ENCODE measurements at places on chromosomes 13 and 19.

DNA sequence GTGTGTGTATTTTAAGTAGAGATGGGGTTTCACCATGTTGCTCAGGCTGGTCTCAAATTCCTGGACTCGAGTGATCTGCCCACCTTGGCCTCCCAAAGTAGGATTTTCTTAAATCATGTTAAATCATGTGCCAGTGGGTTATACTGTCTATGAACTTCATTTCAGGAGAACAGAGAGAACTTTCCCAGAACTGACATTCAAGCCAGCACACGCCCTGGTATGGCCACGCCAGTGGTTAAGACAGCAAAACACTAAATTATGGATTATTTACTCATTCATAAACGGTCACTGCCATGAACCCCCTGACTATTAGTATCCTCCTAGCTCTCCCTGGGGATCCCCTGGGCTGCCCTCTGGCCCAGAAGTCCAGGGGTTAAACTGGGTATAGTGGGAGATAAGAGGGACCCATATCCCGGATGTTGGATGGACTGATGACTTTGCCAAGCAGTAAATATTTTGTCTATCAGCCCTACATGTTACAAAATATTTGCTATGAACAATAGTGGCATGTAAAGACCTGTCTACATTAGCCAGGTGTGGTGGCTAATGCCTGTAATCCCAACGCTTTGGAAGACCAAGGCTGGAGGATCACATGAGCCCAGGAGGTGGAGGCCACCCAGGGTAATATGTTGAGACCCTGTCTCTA lies 16.1 kb upstream of the STRN4 start:
- no peak for DNase-seq

- no peak for DNase-seq
Observed at GRCh38 chr13:22793598-22794134, 387.1 kb upstream of the SGCG start.

GRCh38 chr13:113631341-113632095 lies 26.5 kb downstream of the ATP4B start:
- no peak for DNase-seq

- no peak for DNase-seq
Observed at GRCh38 chr13:97043302-97043701, 49.0 kb upstream of the OXGR1 start.

DNA sequence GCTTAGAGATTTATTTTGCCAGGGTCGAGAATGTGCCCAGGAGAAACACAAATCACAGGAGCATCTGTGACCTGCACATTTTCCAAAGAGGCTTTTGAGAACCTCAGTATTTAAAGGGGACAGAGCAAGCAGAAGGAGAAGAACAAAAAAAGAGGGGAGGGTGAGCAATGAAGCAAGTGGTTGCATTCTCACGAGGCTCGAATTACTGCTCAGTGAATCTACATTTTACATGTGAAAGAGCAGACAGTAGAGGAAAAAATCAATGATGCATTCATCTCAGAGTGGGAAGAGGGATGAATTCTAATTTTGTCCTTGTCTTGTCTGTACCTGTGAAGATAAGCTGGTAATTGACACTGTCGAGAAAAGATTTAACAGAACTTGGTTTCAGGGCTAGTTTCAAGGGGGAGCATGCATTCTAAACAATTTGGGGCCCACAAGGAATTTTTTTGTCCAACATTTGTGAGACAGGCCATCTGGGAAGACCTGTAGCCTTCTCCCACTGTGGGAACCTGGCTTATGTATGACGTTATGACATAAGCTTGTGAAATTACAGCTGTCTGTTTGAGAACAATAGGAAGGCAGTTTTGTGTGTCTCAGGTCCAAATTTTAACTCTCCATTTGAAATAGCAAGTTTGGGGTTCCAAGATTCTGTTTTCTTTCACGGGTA lies 855.1 kb downstream of the SLITRK5 start:
- DNase-seq, result no peak

GRCh38 chr13:51959773-51960172 lies 51.5 kb downstream of the ATP7B start:
- DNase-seq, result no peak

GRCh38 chr19:37654629-37655300 lies 500 bp downstream of the ZFP30 start:
- DNase-seq, result no peak

- no peak for DNase-seq
Observed at GRCh38 chr19:38070573-38070972, 153.4 kb downstream of the DPF1 start.

- no peak for DNase-seq
Observed at GRCh38 chr13:96762876-96763275, 231.4 kb downstream of the OXGR1 start.

- DNase-seq, result no peak
Observed at GRCh38 chr13:105642511-105642958, 892.9 kb downstream of the EFNB2 start.

DNA sequence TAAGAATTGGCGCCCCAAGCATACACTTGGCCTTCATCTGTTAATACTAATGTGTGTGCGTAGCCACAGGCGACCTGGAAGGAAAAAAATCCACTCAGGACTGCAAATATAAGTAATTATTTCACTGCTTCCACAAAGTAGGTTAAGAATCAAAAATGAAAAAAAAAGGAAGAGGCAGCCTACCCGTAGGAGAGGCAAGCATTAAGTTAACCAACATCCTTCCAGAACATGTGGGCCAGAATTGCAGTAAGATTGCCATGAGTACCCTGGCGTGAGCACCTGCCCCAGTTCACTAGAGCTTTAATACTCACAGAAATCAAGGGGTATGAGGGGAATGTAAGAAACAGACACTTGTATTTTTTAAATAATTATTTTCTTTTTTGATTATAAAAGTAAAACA lies 22.2 kb downstream of the RCBTB2 start:
- no peak for DNase-seq

DNA sequence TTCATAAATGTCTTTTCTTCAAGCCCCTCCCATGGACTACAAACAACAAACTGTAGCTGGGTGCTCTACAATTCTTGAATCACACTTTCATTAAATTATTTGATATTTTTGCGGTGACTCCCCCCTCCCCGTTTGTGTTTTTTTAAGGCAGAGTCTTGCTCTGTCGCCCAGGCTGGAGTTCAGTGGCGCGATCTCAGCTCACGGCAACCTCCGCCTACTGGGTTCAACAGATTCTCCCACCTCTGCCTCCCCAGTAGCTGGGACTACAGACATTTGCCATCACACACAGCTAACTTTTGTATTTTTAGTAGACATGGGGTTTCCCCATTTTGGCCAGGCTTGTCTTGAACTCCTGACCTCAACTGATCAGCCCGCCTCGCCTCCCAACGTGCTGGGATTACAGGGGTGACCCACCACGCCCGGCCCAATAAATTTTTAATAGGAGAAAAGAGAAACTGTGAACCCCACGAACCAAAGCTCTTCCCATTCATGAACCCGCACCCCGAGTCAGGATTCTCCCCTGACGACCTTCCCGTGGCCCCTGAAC lies 703 bp downstream of the ZNF506 start:
- DNase-seq, result peak; percentile 9

- no peak for DNase-seq
Observed at GRCh38 chr19:38685666-38686529, 38.4 kb downstream of the ACTN4 start.

DNA sequence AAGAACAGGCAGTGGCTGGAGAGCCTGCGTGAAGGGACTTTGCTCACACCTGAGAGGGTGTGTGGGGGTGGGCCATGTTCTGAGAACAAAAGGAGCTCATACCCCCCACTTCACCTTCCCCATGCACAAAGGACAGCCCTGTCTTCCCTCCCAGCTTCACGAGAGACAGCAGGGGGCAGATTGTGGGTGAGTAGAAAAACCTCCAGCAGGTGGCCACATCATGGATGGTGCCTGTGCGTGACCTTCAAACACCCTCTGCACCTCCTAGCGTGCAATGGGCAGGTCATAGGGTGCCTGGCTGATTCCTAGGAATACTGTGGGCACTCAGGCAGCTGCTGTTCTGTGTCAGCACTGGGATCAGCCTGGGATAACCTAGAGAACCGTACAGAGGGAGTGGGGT lies 36.3 kb upstream of the PSG9 start:
- DNase-seq, result no peak

GRCh38 chr19:8161135-8161646 lies 11.8 kb upstream of the FBN3 start:
- no peak for DNase-seq

GRCh38 chr13:39047560-39047959 lies 9.3 kb downstream of the NHLRC3 start:
- no peak for DNase-seq

DNA sequence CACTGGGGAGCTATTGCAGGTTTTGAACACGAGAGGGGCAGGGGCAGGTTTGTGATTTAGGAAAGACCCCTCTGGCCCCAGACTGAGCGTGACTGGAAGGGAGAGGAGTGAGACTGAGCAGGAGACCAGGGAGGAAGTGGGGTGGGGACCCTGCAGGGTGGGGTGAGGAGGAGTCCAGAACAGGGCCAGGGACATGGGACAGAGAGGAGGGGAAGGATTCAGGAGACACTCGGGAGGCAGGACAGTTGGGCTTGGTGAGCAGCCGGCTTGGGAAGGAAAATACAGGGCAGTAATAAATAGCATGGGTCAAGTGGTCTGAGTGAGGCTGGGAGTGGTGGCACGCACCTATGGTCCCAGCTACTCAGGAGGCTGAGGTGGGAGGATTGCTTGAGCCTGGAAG lies 9.4 kb downstream of the FOSB start:
- DNase-seq, result no peak

GRCh38 chr13:52454820-52455676 lies at the start of gene CKAP2:
CKAP2 (plus strand) TSS chr13:52455478; CDS start chr13:52455557, 79 bp downstream.
- DNase-seq, result peak; percentile 93

DNA sequence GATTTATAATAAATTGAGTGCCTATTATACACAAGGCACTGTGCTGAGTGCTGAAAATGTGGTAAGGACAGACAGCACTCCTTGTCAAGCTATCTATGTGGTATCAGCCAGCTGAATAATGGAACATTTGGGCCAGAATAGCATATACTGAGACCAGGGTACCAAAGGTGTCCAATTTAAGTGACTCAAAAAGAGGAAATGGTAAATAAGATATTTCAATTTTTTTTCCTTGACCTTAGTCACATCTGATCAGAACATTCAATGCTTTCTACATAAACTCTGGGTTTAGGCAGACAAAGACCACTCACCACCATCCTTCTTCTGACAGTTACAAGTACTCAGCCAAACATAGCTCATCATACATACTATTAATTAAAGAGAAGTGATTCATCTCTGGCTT lies 43.2 kb downstream of the RCBTB2 start:
- DNase-seq, result no peak

DNA sequence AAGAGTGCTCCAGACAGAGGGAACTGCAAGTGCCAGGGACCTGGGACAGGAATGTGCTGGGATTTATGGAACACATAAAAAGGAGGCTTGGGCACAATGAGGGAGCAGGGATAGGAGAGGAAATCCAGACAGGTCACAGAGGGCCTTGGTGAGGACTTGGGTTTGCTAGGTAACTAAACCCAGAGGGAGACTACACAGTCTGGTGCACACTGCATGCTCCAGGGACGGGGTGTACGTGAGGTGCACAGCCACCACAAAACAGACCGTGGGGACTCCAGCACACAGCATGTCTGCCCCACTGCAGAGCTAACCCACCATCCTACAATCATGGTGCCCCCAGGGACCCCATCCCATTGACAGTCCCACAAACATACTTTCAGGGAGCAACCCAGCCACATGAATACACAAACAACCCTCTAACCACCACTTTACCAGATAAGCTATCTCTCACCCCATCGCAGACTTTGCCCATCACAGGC lies 5.5 kb upstream of the ZFP36 start:
- DNase-seq, result no peak

DNA sequence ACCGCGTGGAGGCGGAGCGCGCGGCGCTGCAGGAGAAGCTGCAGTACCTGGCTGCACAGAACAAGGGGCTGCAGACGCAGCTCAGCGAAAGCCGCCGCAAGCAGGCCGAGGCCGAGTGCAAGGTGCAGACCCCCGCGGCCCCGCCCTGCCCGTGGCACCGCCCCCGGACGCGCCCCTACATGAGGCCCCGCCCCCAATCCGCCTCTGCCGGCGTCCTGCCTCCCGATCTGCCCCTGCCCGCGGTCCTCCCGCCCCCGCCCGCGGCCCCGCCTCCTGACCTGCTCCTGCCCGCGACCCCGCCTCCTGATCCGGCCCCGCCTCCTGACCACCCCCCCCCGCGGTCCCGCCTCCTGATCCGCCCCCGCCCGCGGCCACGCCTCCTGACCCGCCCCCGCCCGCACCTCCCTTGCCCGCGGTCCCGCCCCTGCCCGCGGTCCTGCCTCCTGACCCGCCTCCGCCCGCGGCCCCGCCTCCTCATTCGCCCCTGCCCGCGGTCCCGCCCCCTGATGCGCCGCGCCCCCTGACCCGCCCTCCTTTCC lies 11.7 kb downstream of the PRR36 start:
- DNase-seq, result peak; percentile 51

GRCh38 chr19:42919757-42920079 lies 2.0 kb upstream of the PSG6 start:
- DNase-seq, result no peak

DNA sequence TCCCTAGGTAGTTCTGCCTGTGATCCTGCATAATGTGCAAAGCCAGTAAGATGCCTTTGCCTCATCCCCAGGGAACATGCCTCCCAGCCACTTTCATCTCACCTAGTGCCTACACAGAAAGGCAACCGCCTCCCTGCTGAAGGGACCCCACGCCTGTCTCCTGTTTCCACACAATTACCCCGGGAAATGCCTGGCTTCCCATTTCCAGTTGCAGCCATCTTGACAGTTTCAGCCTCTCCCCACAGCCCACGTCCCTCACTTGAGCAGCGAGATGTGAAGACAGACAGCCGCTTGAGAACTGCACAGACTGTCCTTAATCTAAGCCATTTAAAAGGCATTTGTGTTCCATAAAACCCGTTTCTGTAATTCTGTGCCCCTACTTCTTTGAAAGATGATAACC lies 4.7 kb upstream of the UQCRFS1 start:
- DNase-seq, result no peak

- DNase-seq, result no peak
Observed at GRCh38 chr13:57352114-57352513, 185.1 kb downstream of the PRR20E start.

DNA sequence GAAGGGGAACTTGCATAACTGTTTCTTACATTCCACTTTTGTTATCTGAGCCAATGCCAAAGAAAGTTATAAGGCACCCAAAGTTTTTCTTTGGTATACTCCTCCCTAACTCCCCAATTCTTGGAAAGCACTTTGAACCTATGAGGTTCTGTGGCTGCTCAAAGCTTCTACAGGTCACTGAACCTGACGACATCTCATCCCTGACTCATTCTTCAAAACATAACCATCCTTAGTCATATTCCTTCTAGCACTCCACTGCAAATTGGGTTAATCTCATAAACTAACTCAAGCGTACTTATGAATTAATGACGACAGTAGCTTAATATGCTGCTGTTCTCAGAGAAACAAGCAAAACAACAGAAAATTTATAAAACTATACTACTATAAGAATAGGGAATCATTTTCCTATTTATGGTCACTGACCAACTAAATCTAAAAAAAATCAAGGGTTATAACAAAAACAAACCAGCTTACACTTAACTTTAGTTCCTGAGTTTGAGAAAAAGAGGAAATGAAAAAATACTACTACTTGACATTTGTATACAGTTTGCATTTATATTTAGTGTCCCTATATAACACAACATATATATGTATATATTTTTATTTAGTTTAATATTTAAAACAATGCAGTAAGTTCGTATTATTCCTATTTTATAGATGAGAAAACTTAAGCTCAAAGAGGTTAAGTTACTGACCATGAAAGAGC lies 69.1 kb downstream of the CAB39L start:
- no peak for DNase-seq
